ENCODE measurements at places on chromosomes 1 and 21. TPM values are rescaled to one million over a fixed set of nuclear protein-coding genes. Genes with fewer than 3 reads are reported as not detected.

The DPM3 gene
- 237 TPM for polyA plus RNA-seq

The LDLRAD1 gene
- polyA plus RNA-seq, result not detected

The KCNA3 gene
- polyA plus RNA-seq, result not detected

The FRRS1 gene
- 1.0 TPM for polyA plus RNA-seq

The LHX8 gene
- polyA plus RNA-seq, result not detected

The HOOK1 gene
- polyA plus RNA-seq, result 9.4 TPM

The SLC1A7 gene
- polyA plus RNA-seq, result 1.0 TPM

The IVL gene
- not detected for polyA plus RNA-seq

The ABCA4 gene
- 2.1 TPM for polyA plus RNA-seq

The SLC45A1 gene
- polyA plus RNA-seq, result 9.2 TPM

The LCE3D gene
- not detected for polyA plus RNA-seq

The GTF2B gene
- 33.0 TPM for polyA plus RNA-seq

Measured in kidney (tissue), 22 donors.